Tongue (tissue), 3 donors: ENCODE measurements at places on chromosomes 4 and X.
A peak's percentile ranks its signal among the peaks of the same experiment; 100 is the strongest.

DNA sequence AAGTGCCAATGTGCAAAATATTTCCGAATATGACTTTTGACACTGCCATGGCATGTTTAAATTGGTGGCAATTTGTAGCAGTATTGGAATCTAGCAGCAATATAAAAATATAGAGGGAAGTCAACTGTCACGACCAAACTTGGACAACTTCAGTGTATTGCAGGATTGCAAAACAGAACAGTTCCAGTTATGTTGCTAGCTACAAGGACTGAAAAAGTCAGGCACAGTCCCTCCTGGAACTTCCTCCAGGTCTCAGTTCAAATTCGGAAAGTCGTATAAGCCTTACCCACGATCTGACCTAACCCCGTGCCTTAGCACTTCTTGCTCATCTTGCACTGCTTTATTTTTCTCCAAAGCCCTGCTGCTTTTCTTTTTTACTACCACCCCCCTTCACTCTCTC, 390.0 kb upstream of the GALNT7 start:
- DNase-seq, result no peak

DNA sequence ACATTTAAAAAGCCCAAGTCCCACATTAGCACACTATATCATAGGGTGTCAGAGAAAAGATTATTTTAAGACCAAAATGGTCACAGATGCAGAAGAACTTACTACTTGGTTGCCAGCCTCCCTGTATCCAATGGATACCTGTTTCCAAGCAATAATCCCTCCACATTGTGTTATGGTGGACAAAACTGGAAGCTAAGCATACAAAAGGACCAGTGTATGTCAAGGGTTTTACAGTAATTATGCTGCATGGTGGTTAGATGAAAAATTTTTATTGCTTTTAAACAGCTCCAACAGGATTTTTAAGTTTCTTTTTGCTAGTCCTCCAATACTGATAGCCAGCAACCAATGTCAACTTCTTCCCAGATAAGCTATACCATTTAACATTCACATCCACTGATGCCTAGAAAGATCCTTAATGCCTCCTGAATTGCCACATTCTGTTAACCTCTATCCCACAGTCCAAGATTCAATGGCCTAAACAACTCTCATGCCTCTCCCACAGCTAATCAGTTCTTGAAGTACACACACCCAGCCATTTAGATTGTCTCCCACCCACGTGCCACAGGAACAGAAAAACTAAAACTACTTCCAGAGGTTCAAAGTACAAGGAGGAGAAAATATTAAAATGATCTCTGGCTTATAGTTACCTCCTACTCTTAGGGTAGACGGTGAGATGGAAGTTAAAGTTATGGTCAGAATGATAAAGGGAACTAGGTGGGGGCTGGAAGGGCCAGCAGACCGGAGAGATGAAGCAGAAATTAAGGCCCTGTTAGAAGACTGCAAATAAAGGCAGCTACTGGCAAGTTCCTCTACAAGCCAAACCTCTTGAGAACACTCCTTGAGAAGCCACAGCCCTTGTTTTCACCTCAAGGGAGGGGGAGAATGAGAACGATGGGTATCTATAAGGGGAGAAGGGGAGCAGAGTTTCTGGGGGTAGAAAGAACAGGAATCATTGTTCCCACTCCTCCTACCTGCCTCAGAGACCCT, 5.5 kb downstream of the MED14 start:
- no peak for DNase-seq

GRCh38 chrX:70022616-70023015, 27.1 kb downstream of the AWAT2 start:
- DNase-seq, result no peak

- no peak for DNase-seq
These were observed 513.7 kb downstream of the RPA4 start for GRCh38 chrX:97397371-97397770.

DNA sequence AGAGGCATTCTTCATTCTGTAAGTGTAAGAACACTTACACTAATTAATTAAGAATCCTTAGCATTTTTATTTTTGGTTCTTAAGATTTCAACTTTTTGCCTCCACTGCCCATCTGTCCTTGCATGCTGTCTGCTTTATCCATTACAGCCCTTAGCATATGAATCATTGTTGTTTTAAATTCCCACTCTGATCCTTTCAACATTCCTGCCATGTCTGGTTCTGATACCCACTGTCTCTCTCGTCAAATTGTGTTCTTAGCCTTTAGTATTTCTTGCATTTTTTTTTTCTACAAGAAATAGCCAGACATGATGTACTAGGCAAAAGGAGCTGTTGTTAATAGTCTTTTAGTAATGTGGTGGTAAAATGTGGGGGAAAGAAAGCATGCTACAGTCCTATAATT, 1360.0 kb downstream of the TECRL start:
- DNase-seq, result no peak

DNA sequence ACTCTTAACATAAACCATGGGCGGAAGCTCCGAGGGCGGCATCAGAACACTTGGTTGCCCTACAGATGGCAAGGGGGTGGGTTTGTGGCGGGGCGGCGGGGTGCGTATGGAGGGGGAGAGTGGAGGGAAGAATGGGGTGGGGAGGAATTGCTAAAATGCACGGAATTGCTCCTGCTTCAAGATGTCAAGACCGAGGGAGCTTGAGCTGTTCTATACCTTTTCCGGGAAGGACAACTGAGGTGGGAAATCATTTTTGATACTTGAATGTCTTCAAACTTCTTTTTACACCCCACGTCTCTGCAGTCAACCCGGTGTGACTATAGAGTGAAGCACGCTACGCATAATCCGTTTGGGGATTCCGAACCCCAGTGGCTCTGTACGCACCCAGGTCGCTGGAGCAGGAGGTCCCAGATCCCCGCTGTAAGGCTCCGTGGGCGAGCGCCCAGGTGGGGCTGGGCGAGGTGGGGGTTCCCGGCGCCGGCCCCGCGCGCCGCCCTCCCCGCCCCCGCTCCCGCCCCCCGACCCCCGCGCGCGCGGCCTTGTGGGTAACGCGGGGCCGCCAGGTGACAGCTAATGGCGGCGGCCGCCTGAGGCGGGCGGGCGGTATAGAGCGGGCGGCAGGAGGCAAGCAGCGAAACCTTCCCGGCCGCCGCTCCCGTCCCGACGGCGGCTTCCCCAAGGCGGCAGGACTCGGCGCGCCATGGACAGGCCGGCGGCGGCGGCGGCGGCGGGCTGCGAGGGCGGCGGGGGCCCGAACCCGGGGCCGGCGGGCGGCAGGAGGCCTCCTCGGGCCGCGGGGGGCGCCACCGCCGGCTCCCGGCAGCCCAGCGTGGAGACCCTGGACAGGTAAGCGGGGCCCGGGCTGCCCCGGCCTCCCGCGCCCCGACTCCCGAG, at the start of gene MTMR1:
MTMR1 (plus strand) TSS at position 566 of the 894 bp plus-strand sequence; CDS start at position 701, 135 bp downstream.
- peak; percentile 47 for DNase-seq

- DNase-seq, result no peak
These were observed 78.0 kb downstream of the ACOX3 start for GRCh38 chr4:8362483-8362882.

DNA sequence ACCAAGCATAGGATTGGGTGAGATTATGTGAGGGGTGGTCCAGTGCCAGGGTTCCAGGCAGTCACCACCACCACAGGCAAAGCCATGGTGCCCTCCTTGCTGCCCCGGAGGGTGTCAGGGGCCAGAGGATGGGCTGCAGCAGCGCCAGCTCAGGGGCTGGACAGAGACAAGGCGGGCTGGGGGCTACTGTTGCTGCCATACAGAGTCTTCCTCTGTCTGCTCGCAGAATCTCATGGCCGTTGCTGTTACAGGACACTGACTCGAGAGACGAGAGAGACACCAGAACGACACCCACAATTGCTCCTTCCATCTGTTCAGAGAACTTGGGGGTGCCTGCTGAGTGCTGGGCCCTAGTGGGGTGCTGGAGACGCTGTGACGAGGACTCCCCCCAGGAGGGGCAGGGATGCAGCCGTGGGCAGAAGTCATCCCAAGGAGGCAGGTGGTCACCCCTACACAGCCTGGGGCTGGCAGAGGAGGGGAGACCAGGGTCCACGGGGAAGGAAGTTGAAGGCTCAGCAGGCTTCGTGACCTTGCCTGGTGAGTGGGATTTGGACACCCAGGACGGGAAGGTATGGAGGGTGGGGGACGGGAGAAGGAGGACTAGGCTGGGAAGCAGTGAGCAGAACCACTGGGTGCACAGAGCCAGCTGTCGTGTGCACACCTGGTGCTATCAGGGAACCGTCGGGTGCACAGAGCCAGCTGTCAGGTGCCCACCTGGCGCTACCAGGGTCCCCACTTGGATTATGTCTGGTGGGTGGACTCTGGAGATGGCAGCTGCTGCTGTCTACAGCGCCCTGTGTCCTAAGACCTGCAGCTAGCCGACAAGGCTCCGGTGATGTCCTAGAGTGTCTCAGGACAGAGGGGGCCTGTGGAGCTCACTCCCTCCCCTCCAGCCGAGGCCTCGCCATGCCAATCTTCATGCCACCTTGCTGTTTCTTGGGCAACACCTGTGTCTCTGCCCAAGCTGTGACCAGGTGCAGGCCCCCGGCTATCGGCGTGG, 43.9 kb upstream of the HMX1 start:
- no peak for DNase-seq

GRCh38 chrX:51155157-51155556, 177.5 kb upstream of the NUDT10 start:
- DNase-seq, result no peak

DNA sequence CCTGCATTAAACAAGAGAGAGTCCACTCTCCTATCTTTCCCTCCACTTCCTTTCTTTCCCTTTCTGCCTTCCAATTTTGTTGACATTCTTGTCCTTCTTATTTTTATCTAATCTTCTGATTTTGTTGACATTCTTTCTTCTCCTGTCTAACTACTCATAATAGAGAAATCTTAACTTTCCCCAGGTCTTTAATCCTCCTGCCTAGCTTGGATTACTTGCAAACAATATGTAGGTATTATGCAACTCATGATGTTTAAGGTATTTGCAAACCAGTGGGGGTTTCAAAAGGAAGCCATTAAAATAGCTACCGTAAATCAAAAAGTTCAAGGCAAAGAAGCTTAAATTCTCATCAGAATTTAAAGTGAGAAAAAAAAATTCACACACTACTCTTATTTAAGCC, 53.9 kb downstream of the PROM1 start:
- no peak for DNase-seq

DNA sequence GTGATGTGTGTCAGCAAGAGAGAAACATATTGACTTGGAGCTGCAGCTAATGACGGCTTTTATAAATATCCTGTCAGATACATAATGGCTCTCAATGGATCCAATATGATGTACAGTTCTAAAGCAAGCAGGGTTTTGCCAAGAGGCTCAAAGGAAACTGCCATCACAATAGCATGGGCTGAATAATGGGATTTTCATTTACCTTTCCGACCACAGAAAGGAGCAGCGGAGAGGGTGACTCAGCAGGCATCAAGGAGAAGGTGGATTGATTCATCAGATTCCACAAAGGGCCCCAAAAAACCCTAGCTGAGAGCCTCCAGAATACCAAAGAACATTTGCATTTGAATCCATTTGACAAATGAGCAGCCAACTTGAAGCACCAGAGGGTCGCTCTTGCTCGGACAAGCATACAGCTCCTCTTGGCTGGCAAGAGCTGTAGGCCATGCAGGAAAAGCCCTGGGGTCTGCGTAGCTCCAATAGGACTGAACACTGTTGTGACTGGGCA, 355.7 kb upstream of the NOCT start:
- no peak for DNase-seq

GRCh38 chr4:26152056-26152455, 168.8 kb upstream of the RBPJ start:
- peak; percentile 81 for DNase-seq

DNA sequence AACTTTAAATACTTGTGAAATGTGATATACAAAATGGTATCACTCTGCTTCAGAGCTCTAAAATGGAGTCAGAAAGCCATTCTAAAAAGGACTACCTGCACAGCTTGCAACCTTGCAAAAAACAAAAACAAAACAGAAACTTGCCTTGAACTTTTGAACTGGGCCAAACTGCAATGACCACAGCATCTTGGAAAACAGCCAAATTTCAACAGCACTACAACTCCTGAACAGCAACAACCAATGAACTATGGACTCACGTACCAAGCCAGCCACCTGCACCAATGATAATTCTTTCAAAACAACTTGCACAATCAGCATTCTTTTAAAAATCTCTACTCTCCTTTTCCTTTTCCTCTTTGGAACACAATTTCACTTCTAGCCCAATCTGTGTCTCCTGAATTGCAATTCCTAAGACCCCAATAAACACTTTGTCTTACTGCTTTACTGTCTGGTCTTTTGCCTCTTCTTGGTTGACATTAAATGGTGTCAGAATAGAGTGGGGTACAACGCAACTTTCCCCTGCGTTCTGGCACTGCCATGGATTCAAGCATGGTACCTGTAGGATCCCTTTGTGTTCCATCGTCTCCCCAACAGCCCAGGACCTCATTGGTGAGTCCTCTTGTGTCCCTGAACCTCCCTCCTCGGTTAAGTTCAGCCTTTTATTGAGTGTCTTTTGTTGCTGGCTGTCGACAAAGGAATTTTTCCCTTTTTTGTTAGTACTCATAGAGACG, 35.7 kb upstream of the FMR1 start:
- no peak for DNase-seq

GRCh38 chr4:138845054-138845453, 170.5 kb upstream of the NOCT start:
- peak; percentile 61 for DNase-seq

- no peak for DNase-seq
These were observed 8.4 kb downstream of the TEC start for GRCh38 chr4:48261281-48261680.

DNA sequence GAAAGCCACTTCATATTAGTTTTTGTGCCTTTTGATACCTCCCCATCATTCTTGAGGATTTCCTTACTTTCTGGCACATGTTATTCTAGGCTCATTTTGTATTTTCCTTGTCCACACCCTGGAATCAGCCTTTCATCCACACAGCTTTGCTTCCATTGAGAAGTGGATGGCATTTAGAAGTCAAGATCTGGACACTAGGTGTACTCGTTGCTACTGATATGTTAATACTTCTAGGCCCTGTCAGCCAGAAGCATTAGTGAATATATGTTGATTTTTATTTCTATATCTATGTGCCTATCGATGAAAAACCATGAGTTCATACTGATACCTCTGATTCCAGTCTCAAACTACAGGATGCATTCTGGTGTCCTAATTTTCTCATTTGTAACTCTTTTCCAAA, 73.2 kb downstream of the ARHGAP24 start:
- DNase-seq, result no peak

- DNase-seq, result no peak
These were observed 116.6 kb downstream of the ARHGAP24 start for GRCh38 chr4:85591406-85592098.

DNA sequence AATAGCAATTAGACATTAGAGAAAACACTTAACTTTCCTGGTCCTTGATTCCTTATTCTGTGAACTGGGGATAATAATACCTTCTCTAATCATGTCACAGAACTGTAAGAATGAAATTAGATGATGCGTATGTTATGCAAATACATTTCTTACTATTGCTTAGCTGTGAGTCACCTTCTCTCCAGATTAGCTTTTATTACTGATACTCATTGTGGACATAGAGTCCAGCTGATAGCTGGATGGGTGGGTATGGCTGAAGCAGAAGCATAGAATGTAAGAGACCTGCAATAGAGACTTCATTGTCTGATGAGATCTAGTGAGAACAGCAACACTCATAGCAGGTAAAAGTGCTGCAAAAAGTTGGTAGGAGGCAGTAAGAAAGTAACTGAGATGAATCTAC, 437.2 kb upstream of the ZFP42 start:
- no peak for DNase-seq

GRCh38 chr4:2534904-2535375, 1.5 kb upstream of the FAM193A start:
- no peak for DNase-seq
